ENCODE measurements at places on chromosomes 2 and 18. TPM values are rescaled to one million over a fixed set of nuclear protein-coding genes. Genes with fewer than 3 reads are reported as not detected.

The ZSWIM2 gene
- not detected for total RNA-seq

The SLC19A3 gene
- 1.2 TPM for total RNA-seq

The UGT1A3 gene
- total RNA-seq = not detected

The PIEZO2 gene
- 2.1 TPM for total RNA-seq

The MYO7B gene
- 0.27 TPM for total RNA-seq

The RNU2-63P gene
- not detected for total RNA-seq

The C2orf92 gene
- total RNA-seq = 4.9 TPM

GRCh38 chr2:6880200-6880733 lies 2.7 kb downstream of the RSAD2 start:
- no peak for DNase-seq

DNA sequence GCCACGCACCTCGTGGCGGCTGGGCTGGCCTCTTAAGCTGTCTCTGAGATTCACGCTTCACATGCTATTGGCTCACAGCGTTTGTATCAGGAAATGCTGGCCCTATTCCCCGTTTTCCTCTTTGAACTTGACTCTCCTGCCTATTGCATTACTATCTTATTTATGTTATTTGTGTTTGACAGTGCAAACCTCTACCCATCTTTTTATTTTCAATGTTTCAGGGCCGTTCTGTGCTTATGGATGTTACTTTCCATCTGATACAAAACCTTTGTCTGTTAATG lies 149.9 kb upstream of the TWIST2 start:
- no peak for DNase-seq

- DNase-seq = peak; percentile 45
Measured at GRCh38 chr2:152443771-152444170, 108.8 kb downstream of the FMNL2 start.

- no peak for DNase-seq
Measured at GRCh38 chr2:26345283-26345544, 729 bp upstream of the SELENOI start.

GRCh38 chr2:216181351-216181750 lies 72.2 kb downstream of the XRCC5 start:
- DNase-seq = no peak

DNA sequence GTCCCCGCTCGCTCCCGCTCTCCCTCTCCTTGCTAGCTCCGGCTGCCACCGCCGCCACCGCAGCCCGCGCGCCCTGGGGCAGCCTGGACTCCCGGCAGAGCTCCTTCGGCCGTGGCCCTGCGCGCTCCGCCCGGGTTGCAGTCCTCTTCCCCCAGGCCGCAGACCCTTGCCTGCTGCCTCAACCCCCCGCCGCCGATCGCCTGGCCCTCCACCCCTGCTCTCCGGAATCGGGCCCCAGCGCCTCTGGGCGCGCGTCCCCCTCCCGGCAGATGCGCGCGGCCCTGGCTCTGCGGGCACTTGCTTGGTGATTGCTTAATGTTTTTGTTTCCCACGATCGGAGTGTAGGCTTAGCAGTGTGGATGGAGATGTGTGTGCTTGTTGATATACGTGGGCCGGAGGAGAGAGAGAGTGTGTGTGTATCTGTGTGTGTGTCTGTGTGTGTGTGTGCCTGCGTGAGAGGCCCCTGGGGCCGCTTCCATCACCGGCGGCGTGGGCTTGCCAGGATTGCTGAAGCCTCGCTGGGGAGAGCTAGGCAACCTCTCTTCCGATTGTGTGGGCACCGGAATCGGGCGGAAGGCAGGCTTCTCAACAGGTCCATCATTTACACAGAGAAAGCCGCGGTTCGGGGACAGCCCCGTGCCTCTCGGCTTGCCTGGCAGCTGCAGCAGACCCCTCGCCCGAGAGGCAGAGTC lies 877 bp downstream of the INHBB start:
- no peak for DNase-seq

- DNase-seq = peak; percentile 95
Measured at GRCh38 chr18:51029694-51030536, at the start of gene SMAD4. Gene SMAD4, plus strand, starts transcription at chr18:51030213. Its CDS starts 16,834 bp downstream, at chr18:51047047.

DNA sequence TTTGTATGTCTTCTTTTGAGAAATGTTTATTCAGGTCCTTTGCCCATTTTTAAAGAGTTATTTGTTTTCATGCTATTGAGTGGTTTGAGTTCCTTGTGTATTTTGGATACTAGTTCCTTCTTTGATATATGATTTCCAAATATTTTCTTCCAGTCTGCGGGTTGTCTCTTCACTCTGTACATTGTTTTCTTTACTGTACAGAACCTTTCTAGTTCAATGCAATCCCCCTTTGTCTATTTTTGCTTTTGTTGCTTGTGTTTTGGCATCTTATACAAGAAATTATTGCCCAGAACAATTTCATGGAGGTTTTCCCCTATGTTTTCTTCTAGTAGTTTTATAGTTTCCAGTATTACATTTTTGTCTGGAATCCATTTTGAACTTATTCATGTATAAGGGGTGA lies 62.5 kb upstream of the ACVR1C start:
- DNase-seq = no peak

GRCh38 chr2:100895402-100895801 lies 75.5 kb downstream of the NPAS2 start:
- no peak for DNase-seq
